Mesothelial cell of epicardium (in vitro differentiated cells): ENCODE measurements at places on chromosomes 1 and 21.
A peak's percentile ranks its signal among the peaks of the same experiment; 100 is the strongest.

DNA sequence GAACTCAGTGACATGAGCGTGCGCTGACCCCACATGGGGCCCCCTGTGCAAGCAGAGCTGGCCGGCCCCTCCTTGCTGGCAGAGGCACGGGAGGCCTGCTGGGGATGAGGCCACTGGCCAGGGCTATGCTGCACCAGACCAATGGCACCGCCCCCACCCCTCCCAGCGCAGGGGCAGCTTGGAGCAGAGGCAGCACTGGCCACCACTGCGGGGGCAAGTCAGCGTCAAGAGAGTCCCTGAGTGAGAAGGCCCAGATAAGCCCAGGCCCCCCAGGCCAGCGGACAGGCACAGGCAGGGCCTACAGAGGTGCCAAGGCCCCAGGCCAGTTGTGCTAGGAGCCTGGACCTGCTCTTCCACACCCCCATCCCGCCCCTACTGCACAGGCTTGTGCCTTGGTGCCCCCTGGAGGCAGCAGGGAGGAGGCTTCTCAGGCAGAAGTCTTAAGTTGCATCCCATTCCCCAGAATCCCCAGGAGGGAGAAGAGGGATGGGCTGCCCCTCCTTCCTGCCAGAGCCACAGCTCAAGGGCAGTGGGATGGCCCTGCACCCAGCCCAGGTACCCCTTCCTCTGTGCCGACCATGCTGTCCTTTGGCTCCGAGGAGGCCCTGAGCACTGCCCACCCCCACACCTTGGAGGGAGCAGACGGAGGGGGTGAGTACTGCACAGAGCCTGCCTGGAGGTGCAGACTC, 35.8 kb downstream of the EPHX1 start:
- H3K27me3 ChIP-seq, result no peaks in the 10 kb centered on the region
- peak; percentile 73 for DNase-seq
- peak overlapping the region; percentile 47 for H3K27ac ChIP-seq
- peaks cover 26% of the 10 kb centered on the region for H3K36me3 ChIP-seq

GRCh38 chr1:156155756-156156510, 2.5 kb downstream of the SEMA4A start:
- H3K27ac ChIP-seq, result no peak overlapping the region
- DNase-seq, result no peak
- no peak overlapping the region for H3K4me3 ChIP-seq
- peaks cover 29% of the 10 kb centered on the region for H3K4me1 ChIP-seq

DNA sequence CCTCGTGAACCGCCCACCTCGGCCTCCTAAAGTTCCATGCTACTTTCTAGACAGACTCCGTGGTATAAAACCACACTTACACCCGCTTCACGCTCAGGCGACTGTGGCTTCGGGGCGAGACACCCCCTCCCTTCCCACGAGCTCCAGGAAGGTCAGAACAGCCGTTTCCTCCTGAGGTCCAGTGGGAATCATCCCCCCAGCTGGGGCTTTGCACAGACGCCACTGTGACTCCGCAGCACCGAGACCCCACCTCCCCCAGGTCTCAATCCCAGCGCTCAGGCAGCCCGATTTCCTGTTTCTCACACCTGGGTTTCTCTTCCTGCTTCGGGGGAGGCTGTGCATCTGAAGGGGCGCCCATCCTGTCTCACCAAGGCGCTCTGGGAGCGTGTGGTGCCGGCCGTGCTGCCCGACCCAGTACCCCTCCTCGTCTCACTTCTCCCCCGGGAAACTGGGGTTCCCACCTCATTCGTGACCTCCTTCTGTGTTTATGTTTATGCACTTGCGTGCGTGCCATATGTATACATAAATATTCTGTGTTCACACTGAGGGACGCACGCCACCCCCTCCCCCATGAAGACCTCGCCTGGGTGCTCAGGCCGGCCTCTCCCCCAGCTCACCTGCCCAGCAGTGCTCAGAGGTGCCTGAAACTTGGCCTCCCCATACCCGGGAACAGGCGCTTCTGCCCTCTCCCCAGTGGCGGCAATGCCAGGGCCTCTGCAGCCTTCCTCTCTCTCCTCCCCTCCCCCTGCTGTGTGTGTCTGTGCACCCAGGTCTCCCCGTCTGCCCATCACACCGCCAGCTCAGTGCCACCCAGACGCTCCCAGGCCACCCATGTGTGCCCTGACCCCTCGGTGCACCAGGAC, 14.6 kb downstream of the SLC35E2B start:
- H3K4me1 ChIP-seq, result no peaks in the 10 kb centered on the region
- peaks cover 9% of the 10 kb centered on the region for H3K36me3 ChIP-seq
- no peak overlapping the region for H3K4me3 ChIP-seq
- DNase-seq, result no peak
- no peak overlapping the region for H3K27ac ChIP-seq

DNA sequence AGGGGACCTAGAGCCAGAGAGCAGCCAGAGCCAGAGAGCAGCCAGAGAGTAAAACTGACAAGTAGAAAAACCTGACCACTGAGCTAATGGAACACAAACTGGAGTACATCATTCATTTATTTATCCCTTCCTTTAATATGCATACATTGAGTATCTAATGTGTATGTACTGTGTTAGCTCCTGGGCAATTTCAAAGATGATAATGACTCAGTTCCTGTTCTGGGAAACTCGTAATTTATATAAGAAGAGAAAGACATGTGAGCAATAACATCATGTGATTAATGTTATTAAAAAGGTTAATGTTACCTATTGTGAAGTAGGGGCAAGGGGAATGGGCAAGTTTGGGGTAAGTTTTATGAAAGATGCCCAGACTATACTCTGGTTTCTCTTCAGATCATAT, 199.9 kb downstream of the TNR start:
- H3K4me1 ChIP-seq, result no peaks in the 10 kb centered on the region
- no peaks in the 10 kb centered on the region for H3K36me3 ChIP-seq
- H3K4me3 ChIP-seq, result no peak overlapping the region
- H3K27me3 ChIP-seq, result peaks cover 79% of the 10 kb centered on the region
- H3K27ac ChIP-seq, result no peak overlapping the region
- no peak for DNase-seq

GRCh38 chr1:224338150-224338838, 8.3 kb upstream of the NVL start:
- H3K36me3 ChIP-seq, result peaks cover 6% of the 10 kb centered on the region
- no peak for DNase-seq
- no peak overlapping the region for H3K27ac ChIP-seq
- no peaks in the 10 kb centered on the region for H3K27me3 ChIP-seq

GRCh38 chr1:186958520-186958919, 129.8 kb downstream of the PLA2G4A start:
- H3K4me3 ChIP-seq, result no peak overlapping the region
- no peak overlapping the region for H3K27ac ChIP-seq
- H3K27me3 ChIP-seq, result no peaks in the 10 kb centered on the region
- peaks cover 10% of the 10 kb centered on the region for H3K36me3 ChIP-seq

DNA sequence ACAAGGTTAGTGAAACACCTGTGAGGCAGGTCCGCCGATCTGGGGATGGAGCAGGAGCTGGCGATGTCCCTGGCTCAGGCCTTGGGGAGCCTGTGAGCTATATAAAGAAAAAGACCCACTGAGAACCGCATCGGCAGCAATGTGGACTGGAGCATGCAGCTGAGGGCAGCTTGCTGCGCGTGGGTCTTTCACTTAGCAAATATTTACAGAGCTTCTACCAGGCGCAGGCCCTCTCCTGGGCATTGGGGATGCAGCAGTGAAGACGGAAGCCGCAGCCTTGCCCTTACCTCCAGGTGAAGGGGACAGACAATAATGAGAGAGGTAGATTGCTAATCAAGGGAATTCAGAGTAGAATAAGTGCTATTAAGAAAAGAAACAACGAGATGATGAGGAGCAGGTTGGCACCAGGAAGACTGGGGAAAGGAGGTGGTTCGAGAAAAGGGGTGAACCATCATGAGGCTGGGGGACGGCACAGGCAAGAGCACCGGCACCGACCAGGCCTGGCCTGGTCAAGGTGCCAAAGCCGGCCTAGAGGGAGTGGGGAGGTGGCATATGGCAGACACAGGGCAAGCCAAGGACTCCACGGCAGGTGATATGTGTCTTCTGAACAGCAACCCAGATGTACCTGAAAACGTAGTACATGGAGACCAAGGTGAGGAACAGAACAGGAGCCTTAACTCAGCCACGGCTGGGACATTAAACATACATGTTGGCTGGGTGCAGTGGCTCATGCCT, 60.7 kb upstream of the PAX7 start:
- H3K27ac ChIP-seq, result no peak overlapping the region
- no peak overlapping the region for H3K4me3 ChIP-seq
- H3K4me1 ChIP-seq, result no peaks in the 10 kb centered on the region
- DNase-seq, result no peak

DNA sequence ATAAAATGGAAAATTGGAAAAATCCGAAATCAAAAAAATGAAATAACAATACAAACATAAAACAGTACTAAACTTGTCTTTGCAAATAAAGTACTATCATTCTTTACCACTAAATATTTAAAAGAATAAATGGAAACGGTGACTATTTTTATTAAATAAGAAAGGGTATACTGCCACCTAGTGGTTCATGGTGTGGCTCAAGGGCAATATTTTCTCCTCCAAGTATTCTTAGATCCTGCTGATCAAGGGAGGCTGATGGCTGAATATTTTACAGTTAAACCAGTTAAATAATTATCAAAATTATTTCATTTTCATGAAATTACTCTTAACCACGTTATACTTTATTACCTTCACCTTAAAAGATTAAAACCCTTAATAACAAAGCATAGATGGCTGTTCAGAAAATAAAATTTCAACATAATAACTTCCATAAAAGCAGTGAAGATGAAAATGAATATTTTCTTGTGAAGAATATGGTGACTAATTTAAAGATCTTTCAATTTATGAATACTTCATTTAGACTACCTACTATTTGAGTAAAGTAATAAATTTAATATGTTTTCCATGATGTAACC, 1793.9 kb downstream of the NCAM2 start:
- H3K27me3 ChIP-seq, result peaks cover 2% of the 10 kb centered on the region
- DNase-seq, result no peak
- no peak overlapping the region for H3K27ac ChIP-seq
- H3K36me3 ChIP-seq, result no peaks in the 10 kb centered on the region
- H3K4me3 ChIP-seq, result no peak overlapping the region
- no peaks in the 10 kb centered on the region for H3K4me1 ChIP-seq

- no peak overlapping the region for H3K27ac ChIP-seq
- H3K4me1 ChIP-seq, result peaks cover 20% of the 10 kb centered on the region
- H3K4me3 ChIP-seq, result no peak overlapping the region
- peaks cover 8% of the 10 kb centered on the region for H3K36me3 ChIP-seq
- no peak for DNase-seq
These were observed 6.0 kb downstream of the LSS start for GRCh38 chr21:46222436-46223116.
